Activated CD4-positive, alpha-beta memory T cell treated with anti-CD3 and anti-CD28 coated beads for 36 hours (primary cell): ENCODE measurements at places on chromosomes 3 and 15. TPM values are rescaled to one million over a fixed set of nuclear protein-coding genes. Genes with fewer than 3 reads are reported as not detected.

DNA sequence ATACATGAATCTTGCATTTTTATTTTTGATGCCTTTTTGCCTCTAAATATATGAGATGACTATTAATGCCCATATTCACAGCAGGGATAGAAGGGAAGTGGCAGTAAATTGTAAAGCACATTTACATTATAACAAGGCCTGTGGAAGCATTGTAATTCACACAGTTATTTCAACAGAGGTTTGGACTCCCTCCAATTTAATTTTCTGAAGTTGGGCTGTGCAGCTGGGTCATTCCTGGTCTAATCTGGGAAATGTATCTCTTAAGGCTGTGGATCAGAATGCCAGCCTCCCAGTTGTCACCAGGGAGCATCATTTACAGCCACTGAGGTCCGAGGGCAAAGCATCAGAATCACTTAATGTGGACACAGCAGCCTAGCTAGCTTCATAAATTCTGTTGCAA lies 434.5 kb downstream of the MFSD1 start:
- no peak for DNase-seq

- DNase-seq: no peak
Observed at GRCh38 chr15:69253156-69253555, 45.6 kb upstream of the PAQR5 start.

FBXO40 gene
- total RNA-seq: not detected

CEMIP gene
- total RNA-seq: not detected

SLC7A14 gene
- not detected for total RNA-seq
